ENCODE measurements at places on chromosomes 11 and 22. TPM values are rescaled to one million over a fixed set of nuclear protein-coding genes. Genes with fewer than 3 reads are reported as not detected.

- no peak for DNase-seq
Observed at GRCh38 chr11:10998674-10999073, 140.8 kb upstream of the ZBED5 start.

DNA sequence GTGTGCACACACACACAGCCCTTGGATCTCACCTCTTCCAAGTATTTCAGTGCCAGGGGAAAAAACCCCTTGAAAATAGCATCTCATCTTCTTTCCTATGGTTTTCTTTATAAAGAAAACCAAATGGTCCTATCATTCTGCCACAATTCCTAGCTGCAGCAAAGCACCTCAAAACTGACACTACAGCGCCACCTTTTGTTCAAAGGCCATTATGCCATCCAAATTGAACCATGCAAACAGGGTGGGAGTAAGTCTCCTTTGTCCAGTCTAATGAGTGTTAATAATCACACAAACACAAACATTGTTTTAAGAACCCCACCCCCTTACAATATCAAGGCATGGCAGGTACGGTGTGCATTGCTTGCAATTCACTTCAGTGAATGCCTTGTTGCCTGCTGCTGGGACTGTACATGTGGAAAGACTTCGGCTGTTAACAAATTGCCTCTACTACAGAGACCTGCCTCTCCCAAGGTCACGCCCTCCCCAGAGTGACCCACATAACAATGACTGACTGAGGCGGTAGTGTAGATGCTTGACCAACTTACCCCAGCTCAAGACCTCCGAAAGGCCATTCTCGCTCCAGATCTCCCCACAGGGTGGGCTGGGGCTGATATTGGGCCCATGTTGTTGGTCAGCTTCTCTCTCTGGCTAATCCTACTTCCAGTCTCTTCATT, 31.7 kb downstream of the FAM181B start:
- no peak for DNase-seq

- DNase-seq: no peak
Observed at GRCh38 chr11:5040876-5041275, 5.5 kb upstream of the OR52J3 start.

The NRIP3 gene
- total RNA-seq: 2.9 TPM

GRCh38 chr22:19884954-19885751, 30.5 kb upstream of the GNB1L start:
- peak; percentile 86 for DNase-seq

- no peak for DNase-seq
Observed at GRCh38 chr11:103851166-103851651, 185.2 kb upstream of the DDI1 start.

The CCDC81 gene
- total RNA-seq: 1.7 TPM

The OR6Q1 gene
- total RNA-seq: not detected

The OR2D2 gene
- total RNA-seq: not detected

The PRG3 gene
- not detected for total RNA-seq

The DERL3 gene
- 4.6 TPM for total RNA-seq

DNA sequence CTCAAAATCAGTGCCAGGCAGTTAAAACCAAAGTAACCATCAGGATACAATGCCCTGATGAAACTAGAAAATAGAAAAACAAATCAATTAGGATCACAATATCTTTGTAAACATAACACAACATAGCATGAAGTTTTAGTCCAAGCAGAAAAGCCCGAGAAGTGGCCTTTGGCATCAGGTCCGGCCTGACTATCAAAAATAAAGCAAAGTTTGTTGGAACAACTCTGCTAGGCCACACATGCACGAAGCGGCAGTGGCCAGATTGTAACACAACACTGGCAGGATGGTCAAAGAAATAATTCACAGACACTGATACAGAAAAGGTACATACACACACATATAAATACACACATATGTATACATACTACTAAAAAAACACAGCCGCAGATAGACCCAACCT, 26.9 kb downstream of the CDON start:
- DNase-seq: no peak

GRCh38 chr22:30969532-30970355, 679 bp downstream of the TUG1 start:
- no peak for DNase-seq

- DNase-seq: peak; percentile 87
Observed at GRCh38 chr11:47378010-47378835, at the start of gene SPI1. Gene SPI1 (minus strand): TSS chr11:47378547. CDS start chr11:47378353, 194 bp downstream.

DNA sequence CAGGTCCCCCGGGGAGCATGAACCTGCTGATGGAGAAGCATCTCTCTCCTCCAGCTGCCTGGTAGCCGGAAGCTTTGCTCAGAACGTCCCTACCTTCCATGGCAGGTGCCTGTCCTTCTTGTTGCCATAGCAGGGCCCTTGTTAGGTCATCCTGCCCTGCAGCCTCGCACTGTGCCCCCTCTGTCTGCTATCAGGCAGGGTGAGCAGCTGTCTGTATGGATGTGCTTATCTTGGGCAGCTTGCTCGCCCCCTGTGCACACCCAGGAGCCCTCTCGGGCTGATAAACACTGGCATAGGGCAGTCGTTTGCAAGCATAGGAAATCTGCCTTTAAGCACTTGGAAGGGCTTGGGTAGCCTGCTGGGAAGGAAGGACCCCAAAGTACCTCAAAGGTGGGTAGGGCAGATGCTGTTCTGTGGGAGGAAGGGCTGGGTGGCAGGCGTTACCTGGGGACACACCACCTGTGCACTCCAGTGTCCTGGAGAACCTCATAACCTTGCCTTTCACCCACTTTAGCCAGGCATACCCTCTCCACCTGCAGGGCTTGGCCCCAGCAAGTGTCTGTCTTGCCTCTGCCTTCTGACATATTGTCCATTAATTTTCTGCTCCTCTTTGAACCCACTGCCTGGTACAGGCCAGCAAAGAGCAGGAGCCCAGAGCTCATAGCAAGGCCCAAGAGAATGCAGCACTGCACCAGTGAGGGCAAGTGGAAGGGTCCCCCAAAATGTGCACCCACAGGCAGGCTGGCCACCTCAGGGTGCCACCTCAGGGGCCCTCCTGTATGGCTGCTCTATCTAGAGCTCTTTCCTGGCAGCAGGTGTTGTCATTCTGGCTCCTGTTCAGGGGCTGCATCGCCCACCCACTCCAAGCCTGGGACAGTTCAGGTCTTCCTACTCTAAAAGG, 8.0 kb upstream of the COMT start:
- DNase-seq: peak; percentile 63

DNA sequence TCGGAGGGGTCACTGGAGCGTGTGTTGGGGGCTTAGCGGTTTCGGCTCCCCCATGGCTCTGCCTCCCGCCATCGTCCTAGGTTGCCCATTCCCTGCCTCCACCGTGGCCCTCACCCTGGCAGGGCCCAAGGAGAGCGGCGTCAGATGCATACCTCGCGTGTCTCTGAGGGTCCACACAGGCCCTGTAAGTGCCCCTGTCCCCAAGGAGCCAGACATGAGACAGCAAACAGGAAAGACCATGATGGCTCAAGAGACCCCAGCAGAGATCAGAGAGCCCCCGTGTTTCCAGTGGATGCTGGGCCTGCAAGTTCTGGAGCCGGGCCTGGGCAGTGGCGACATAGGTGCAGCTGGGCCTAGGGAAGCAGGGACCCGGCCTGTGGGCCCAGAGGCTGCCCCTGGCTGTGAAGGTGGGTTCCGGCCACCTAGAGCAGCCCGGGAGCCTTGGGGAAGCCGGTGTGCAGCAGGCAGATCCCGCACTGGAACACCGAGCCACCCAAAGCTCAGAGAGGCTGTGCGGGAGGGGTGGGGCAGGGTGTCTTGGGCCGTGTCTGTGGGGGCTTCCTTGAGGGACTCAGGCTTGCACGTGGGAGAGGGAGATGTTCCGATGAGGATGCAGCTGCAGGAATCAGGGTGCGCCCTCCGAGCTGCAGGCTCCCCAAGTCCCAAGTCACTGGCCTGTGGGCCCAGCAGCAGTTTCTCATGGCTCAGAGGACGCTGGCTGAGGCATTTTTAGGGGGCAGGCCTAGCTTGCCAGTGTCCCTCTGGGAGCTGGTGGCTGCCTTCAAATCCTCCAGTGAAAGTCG, 126.4 kb downstream of the KCNQ1OT1 start:
- peak; percentile 83 for DNase-seq

The RAB38 gene
- total RNA-seq: not detected

DNA sequence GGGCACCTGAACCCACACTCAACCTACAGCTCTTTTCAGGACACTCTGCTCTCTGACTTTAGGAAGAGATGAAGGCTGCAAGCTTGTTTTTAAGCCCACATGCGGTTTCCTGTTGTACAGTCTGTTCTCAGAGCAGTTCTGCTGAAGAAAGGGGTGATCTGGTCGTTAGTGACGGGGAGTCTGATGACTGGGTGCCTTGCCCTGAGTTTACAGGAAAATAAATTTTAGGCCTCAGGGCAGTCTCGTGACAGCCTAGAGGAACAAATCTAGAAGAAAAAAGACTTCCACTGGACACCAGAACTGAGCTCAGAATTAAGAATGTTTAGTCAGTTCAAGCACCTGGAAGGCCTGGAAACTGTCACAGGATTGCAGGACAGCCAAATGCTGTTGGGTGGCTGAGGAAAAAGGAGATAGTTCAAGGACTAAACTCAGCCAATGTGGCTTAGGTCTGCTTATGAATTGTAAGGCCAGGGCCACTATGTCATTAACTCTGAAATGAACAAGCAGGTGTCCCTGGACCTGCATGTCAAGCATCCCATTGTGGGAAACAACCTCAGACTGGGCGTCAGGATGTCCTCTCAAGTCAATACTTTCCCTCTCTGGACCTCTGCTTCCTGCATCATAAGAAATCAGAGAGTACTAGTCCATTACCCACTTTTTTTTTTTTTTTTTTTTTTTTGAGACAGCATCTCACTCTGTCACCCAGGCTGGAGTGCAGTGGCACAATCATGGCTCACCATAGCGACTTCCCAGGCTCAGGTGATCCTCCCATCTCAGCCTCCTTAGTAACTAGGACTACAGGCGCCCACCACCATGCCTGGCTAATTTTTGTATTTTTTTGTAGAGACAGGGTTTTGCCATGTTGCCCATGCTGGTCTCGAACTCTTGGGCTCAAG, 5.7 kb downstream of the PIK3IP1 start:
- DNase-seq: peak; percentile 5

DNA sequence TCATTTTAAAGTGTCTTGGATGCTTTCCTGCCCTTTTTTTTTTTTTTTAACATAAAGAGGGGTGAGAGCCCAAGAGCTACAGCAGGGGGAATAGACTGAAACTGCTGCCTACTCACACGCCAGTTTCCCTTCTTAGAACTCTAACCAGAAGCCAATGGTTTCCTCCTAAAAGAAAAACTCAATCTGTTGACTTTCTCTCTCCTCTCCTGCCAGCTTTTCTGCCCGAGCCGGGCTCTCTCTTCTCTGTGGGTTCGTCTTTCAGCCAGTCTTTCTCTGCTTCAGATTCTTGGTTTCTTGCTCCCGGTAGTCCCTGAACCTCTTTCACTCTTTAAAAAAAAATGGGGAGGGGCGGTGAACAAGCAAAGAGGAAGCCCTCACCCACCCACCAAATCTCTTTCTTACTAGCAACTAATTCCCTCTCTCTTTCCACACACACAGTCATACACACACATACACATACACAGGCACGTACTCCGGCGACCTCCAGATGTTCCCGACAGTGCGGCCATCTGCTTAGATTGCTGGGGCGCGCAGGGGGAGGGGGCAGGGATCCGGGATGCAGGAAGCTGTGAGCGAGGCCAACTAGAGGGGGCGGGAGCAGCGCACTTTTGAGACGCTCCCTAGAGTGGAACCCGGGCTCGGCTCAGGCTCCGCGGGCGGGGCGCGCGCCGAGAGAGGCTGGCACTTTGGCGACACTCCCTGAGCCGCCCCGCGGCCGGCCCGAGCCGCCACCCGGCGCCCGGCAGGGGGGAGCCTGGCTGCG, 444 bp upstream of the TSKU start:
- DNase-seq: peak; percentile 98

GRCh38 chr22:27494785-27495184, 306.8 kb downstream of the MN1 start:
- DNase-seq: peak; percentile 34

The TEX54 gene
- 0.65 TPM for total RNA-seq

DNA sequence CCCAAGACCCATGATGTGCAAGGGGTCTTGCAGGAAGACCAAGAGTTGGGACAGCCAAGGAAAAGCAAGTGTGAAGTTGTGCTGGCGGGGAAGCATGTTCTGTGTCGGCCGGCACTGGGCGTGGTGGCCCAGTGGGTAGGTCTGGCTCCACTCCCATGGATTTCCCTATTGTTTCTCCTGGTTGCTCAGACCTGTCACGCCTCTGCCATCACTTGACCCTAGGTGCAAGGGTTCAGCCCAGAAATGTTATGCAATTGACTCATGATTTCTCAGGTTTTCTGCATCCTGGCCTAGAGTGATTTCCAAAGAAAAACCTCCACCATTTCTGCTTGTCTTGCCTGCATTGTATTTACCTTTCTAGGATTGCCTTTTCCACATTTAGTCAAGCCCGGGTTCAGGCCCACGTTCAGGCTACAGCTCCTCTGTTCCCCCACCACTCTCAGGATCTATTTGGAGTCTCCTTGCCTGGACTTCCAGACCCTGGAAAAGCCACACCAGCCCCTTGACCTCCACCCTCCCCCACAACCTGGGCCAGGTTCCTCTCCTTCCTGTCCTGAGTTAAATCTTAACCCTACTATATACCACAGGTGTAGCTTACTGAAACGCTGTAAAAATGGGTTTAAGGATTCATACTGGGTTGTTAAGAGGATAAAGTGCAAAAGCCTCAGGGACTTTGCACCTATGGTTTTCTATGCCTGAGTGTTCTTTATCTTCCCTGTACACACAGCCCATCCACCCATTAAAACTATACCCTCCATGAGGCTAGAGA, 17.5 kb upstream of the FOLR1 start:
- DNase-seq: no peak

- DNase-seq: peak; percentile 84
Observed at GRCh38 chr22:46549971-46550641, 12.7 kb upstream of the CELSR1 start.

The CASP5 gene
- total RNA-seq: not detected

DNA sequence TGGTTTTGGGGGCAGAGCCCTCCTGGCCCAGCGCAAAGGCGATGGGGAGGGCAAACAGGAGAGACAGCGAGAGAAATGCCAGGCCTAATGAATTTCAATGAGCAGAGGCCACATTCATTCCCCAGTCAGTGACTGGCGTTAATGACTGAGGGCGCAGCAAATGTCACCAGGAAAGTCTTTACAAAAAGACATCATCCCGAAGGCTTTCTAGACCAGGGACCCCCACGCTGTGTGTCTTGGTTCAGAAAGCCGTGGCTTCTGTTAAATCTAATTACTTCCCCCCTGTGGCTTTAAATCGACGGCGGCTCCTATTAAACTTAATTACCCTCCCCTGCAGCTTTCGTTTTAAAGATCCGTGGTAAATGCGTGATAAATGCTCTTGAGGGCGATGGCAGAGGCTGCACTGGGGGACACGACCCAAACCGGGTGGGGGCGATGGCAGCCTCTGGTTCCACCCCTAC, 1.6 kb upstream of the FGF19 start:
- no peak for DNase-seq

The APOBEC3C gene
- 17.2 TPM for total RNA-seq
